ENCODE measurements at places on chromosomes 7 and 10. TPM values are rescaled to one million over a fixed set of nuclear protein-coding genes. Genes with fewer than 3 reads are reported as not detected.

The LFNG gene
- 25.8 TPM for total RNA-seq

The ABCC2 gene
- 0.99 TPM for total RNA-seq

The MYO3A gene
- total RNA-seq, result 0.74 TPM

The PLEKHS1 gene
- 0.24 TPM for total RNA-seq

The TRIP6 gene
- 44.2 TPM for total RNA-seq

The CPXM2 gene
- total RNA-seq, result not detected

The OR9A2 gene
- not detected for total RNA-seq

The CNNM2 gene
- total RNA-seq, result 4.0 TPM

The IFIT1 gene
- 7.2 TPM for total RNA-seq

The SPDYE8 gene
- not detected for total RNA-seq

The GHRHR gene
- total RNA-seq, result not detected

The NUPR2 gene
- total RNA-seq, result not detected

The CLDN4 gene
- 0.33 TPM for total RNA-seq

The CRHR2 gene
- total RNA-seq, result not detected

The HOXA5 gene
- total RNA-seq, result not detected

The TBX20 gene
- total RNA-seq, result 0.12 TPM

The TAS2R41 gene
- not detected for total RNA-seq

The TUBAL3 gene
- total RNA-seq, result not detected

The MCM10 gene
- 91.2 TPM for total RNA-seq

The CNPY4 gene
- total RNA-seq, result 10.2 TPM

The PLAC9 gene
- total RNA-seq, result not detected

The GATA3 gene
- total RNA-seq, result 8.4 TPM

The PLXNA4 gene
- 0.12 TPM for total RNA-seq

The MGAM2 gene
- not detected for total RNA-seq

The PNLIPRP1 gene
- total RNA-seq, result not detected

The AKR1E2 gene
- total RNA-seq, result 5.1 TPM

The ADAM12 gene
- 0.08 TPM for total RNA-seq

The NANOS1 gene
- total RNA-seq, result not detected

The PLPP4 gene
- total RNA-seq, result not detected

The EMX2 gene
- total RNA-seq, result not detected

The COBL gene
- total RNA-seq, result not detected

The AZGP1 gene
- not detected for total RNA-seq

The NME8 gene
- not detected for total RNA-seq

The PTTG1IP2 gene
- not detected for total RNA-seq

The ASCC1 gene
- total RNA-seq, result 57.7 TPM

The ASB10 gene
- not detected for total RNA-seq

The AKR1C1 gene
- 0.14 TPM for total RNA-seq

The NFE2L3 gene
- 35.2 TPM for total RNA-seq

The GSAP gene
- 1.7 TPM for total RNA-seq

The SHTN1 gene
- 0.08 TPM for total RNA-seq

The KRIT1 gene
- 31.9 TPM for total RNA-seq
